Activated CD4-positive, CD25-positive, alpha-beta regulatory T cell treated with anti-CD3 and anti-CD28 coated beads, Interleukin-2, amount 50 U/mL, for 72 hours (primary cell): ENCODE measurements at places on chromosomes 7 and 10.

- DNase-seq: no peak
Observed at GRCh38 chr10:87849001-87849400, 14.3 kb downstream of the KLLN start.

DNA sequence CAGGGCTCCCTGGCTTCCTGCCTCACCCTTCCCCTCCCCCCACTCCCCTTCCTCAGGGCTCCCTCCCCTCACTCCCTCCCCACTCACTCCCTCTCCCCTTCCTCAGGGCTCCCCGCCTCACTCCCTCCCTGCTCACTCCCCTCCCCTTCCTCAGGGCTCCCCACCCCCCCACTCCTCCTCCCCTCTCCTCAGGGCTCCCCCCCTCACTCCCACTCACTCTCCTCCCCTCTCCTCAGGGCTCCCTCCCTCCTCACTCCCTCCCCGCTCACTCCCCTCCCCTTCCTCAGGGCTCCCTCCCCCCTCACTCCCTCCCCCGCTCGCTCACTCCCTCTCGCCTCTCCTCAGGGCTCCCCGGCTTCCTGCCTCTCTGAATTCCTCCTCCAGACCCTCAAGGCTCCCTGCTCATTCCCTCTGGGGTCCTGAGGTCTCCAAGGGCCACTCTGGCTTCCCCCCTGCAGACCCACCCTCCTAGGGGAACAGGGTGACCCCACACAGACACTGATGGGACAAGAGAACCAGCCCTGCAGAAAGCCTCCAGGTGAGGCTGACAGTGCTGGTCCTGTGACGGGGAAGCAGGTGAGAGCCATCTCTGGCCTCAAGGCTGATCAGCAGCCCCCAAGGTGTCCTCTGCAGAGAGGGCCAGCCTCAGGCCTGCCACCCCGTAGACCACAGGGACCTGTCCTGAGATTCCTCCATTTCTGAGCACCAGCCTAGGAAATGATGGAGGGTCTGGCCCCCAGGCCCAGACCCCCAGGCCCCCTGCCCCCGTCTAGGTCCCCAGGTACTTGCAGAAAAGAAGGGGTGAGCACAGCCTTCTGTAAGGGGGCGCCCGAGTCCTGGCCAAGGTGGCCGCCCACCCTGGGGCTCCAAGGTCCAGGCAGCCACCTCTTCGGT, 47.2 kb downstream of the PWWP2B start:
- DNase-seq: no peak

- DNase-seq: no peak
Observed at GRCh38 chr7:30595436-30596013, 847 bp downstream of the GARS1 start.

- no peak for DNase-seq
Observed at GRCh38 chr7:131683536-131684125, 127.2 kb upstream of the PODXL start.

DNA sequence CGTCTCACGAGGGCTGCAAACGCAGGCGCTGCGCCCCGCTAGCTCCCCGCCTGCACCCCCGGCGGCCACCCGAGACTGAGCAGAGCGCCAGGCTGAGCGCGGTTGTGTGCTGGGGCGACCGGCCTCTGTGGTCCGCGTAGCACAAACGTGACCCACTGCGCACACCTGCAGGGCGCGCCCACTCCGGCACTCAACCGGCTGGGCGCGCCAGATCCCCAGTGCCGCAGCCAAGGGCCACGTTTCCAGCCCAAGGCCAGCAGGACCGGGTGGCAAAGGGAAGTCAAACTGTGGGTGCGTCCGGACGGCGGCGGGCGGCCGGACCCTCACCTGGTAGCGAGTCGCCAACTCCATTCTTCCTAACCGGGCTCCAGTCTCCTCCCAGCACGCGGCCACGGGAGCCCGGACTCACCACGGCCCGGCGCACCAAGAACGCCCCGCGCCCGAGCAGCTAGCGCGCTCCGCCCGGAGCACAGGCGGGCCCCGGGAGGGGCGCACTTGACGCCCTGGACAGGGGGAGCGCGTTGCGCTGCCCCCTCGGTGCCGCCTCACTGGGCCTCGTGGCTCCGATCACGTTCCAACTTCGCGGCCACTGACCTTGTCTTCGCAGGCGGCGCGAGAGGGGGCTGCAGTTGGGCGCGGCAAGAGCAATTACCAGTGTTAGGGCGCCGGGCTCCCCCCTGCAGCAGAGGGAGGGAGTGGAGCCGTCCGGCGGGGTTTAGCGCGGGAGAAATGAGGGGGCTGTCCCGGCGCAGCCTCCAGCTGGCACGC, at the start of gene CDCA7L:
TSS of gene CDCA7L (minus strand) at position 446 of the 768 bp plus-strand sequence. CDS start at position 351, 95 bp downstream.
- peak; percentile 71 for DNase-seq
